ENCODE measurements at places on chromosomes 6 and 20. TPM values are rescaled to one million over a fixed set of nuclear protein-coding genes. Genes with fewer than 3 reads are reported as not detected.
A peak's percentile ranks its signal among the peaks of the same experiment; 100 is the strongest.

GRCh38 chr6:1287103-1287591, 24.8 kb upstream of the FOXQ1 start:
- no peak overlapping the region for H3K27ac ChIP-seq
- H3K27me3 ChIP-seq: no peaks in the 10 kb centered on the region
- H3K4me1 ChIP-seq: no peaks in the 10 kb centered on the region
- H3K4me3 ChIP-seq: no peak overlapping the region
- H3K36me3 ChIP-seq: no peaks in the 10 kb centered on the region

GRCh38 chr20:62501801-62502495, 26.2 kb upstream of the GATA5 start:
- no peak overlapping the region for H3K4me3 ChIP-seq
- no peak overlapping the region for H3K27ac ChIP-seq
- no peaks in the 10 kb centered on the region for H3K36me3 ChIP-seq

- H3K4me3 ChIP-seq: no peak overlapping the region
- no peaks in the 10 kb centered on the region for H3K36me3 ChIP-seq
- H3K27ac ChIP-seq: no peak overlapping the region
Observed at GRCh38 chr20:52342913-52343312, 151.3 kb upstream of the ZFP64 start.

- peaks cover 10% of the 10 kb centered on the region for H3K4me1 ChIP-seq
- H3K27ac ChIP-seq: no peak overlapping the region
- no peaks in the 10 kb centered on the region for H3K27me3 ChIP-seq
- no peak overlapping the region for H3K4me3 ChIP-seq
- no peaks in the 10 kb centered on the region for H3K36me3 ChIP-seq
Observed at GRCh38 chr6:89410231-89410761, 1.8 kb downstream of the RRAGD start.

MYCT1 gene
- not detected for total RNA-seq

- H3K36me3 ChIP-seq: 0 out of 2 replicates have a peak, but pooled peaks cover 14% of the 10 kb centered on the region
- no peak overlapping the region for H3K4me3 ChIP-seq
- H3K27me3 ChIP-seq: no peaks in the 10 kb centered on the region
- no peak overlapping the region for H3K27ac ChIP-seq
- DNase-seq: no peak
Observed at GRCh38 chr20:38092915-38093314, 59.4 kb downstream of the RPRD1B start.

DNA sequence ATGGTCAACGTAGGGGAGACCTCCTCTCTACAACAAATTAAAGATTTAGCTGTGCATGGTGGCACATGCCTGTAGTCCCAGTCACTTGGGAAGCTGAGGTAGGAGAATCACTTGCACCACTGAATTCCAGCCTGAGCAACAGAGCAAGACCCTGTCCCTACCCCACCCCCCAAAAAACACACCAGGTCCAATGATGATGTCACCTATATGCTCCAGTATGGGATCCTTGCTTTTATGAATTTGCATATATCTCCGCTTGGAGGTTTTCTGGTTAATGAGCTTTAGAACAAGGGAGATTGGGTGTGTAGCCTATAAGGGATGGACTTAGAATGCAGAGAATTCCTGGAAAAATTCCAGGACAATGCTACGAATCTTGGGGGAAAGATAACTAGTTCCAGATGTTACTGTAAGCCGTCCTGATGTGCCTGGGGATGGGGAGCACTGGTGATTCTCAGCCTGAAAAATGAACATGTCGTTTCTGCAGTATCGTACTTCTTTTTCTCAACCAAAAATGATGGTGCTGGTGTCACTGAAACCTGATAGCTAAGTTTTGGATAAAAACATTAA, 61.1 kb downstream of the ZBTB2 start:
- peaks cover 45% of the 10 kb centered on the region for H3K36me3 ChIP-seq
- no peak for DNase-seq
- H3K4me1 ChIP-seq: peaks cover 6% of the 10 kb centered on the region

HLA-DRA gene
- total RNA-seq: 4.7 TPM

ANGPT4 gene
- not detected for total RNA-seq

GRCh38 chr6:58419321-58419720, 1101.9 kb downstream of the PRIM2 start:
- H3K27me3 ChIP-seq: no peaks in the 10 kb centered on the region
- H3K4me3 ChIP-seq: no peak overlapping the region
- no peak overlapping the region for H3K27ac ChIP-seq
- no peaks in the 10 kb centered on the region for H3K4me1 ChIP-seq
- DNase-seq: no peak
- H3K36me3 ChIP-seq: no peaks in the 10 kb centered on the region

PBOV1 gene
- not detected for total RNA-seq

- H3K4me1 ChIP-seq: no peaks in the 10 kb centered on the region
- H3K4me3 ChIP-seq: no peak overlapping the region
Observed at GRCh38 chr6:157632821-157633220, 190.2 kb upstream of the SNX9 start.

GRCh38 chr6:89134723-89135122, 11.1 kb upstream of the PM20D2 start:
- no peak overlapping the region for H3K4me3 ChIP-seq
- no peaks in the 10 kb centered on the region for H3K36me3 ChIP-seq
- no peak overlapping the region for H3K27ac ChIP-seq
- 0 out of 2 replicates have a peak, but pooled peaks cover 3% of the 10 kb centered on the region for H3K4me1 ChIP-seq
- no peak for DNase-seq

- no peaks in the 10 kb centered on the region for H3K4me1 ChIP-seq
- no peaks in the 10 kb centered on the region for H3K36me3 ChIP-seq
- no peaks in the 10 kb centered on the region for H3K27me3 ChIP-seq
- H3K4me3 ChIP-seq: no peak overlapping the region
Observed at GRCh38 chr6:15473741-15474161, 189.1 kb downstream of the DTNBP1 start.

GRCh38 chr6:44278774-44279697, 8.8 kb downstream of the TMEM151B start:
- H3K4me3 ChIP-seq: no peak overlapping the region
- no peak for DNase-seq
- H3K27me3 ChIP-seq: peaks cover 11% of the 10 kb centered on the region
- H3K27ac ChIP-seq: no peak overlapping the region

ECT2L gene
- total RNA-seq: not detected

GRCh38 chr20:49445176-49445575, 37.3 kb downstream of the KCNB1 start:
- H3K27ac ChIP-seq: no peak overlapping the region
- DNase-seq: no peak
- no peak overlapping the region for H3K4me3 ChIP-seq
- no peaks in the 10 kb centered on the region for H3K36me3 ChIP-seq
- peaks cover under 1% of the 10 kb centered on the region for H3K27me3 ChIP-seq
- no peaks in the 10 kb centered on the region for H3K4me1 ChIP-seq

C6orf163 gene
- total RNA-seq: 1.5 TPM

GRCh38 chr6:125722886-125723285, 26.5 kb upstream of the HEY2 start:
- no peaks in the 10 kb centered on the region for H3K4me1 ChIP-seq
- H3K36me3 ChIP-seq: no peaks in the 10 kb centered on the region
- no peak overlapping the region for H3K4me3 ChIP-seq
- H3K27me3 ChIP-seq: peaks cover 12% of the 10 kb centered on the region

NT5E gene
- total RNA-seq: 68.2 TPM

FAM209A gene
- total RNA-seq: 0.34 TPM

GRCh38 chr6:105882828-105883227, 203.3 kb upstream of the PRDM1 start:
- DNase-seq: no peak
- H3K36me3 ChIP-seq: no peaks in the 10 kb centered on the region
- H3K27me3 ChIP-seq: no peaks in the 10 kb centered on the region
- H3K4me1 ChIP-seq: no peaks in the 10 kb centered on the region

TRIM15 gene
- 6.5 TPM for total RNA-seq

- DNase-seq: no peak
- H3K36me3 ChIP-seq: peaks cover 23% of the 10 kb centered on the region
- H3K4me3 ChIP-seq: no peak overlapping the region
- H3K4me1 ChIP-seq: peaks cover 8% of the 10 kb centered on the region
Observed at GRCh38 chr20:3751675-3752385, 15.7 kb downstream of the ADISSP start.

- H3K27me3 ChIP-seq: no peaks in the 10 kb centered on the region
- H3K36me3 ChIP-seq: no peaks in the 10 kb centered on the region
- no peak overlapping the region for H3K27ac ChIP-seq
- H3K4me1 ChIP-seq: no peaks in the 10 kb centered on the region
Observed at GRCh38 chr20:32495949-32496348, 89.2 kb downstream of the NOL4L start.

GRCh38 chr6:137230956-137231555, 11.9 kb upstream of the IFNGR1 start:
- no peaks in the 10 kb centered on the region for H3K36me3 ChIP-seq
- DNase-seq: no peak
- peaks cover 14% of the 10 kb centered on the region for H3K4me1 ChIP-seq
- no peaks in the 10 kb centered on the region for H3K27me3 ChIP-seq
- H3K4me3 ChIP-seq: no peak overlapping the region

- no peaks in the 10 kb centered on the region for H3K27me3 ChIP-seq
- H3K4me1 ChIP-seq: peaks cover 48% of the 10 kb centered on the region
- peaks cover 2% of the 10 kb centered on the region for H3K36me3 ChIP-seq
- no peak overlapping the region for H3K4me3 ChIP-seq
- peak overlapping the region; percentile 57 for H3K27ac ChIP-seq
- DNase-seq: no peak
Observed at GRCh38 chr6:158760618-158761250, 58.4 kb downstream of the EZR start.

- H3K36me3 ChIP-seq: peaks cover 3% of the 10 kb centered on the region
- H3K4me1 ChIP-seq: no peaks in the 10 kb centered on the region
- no peak overlapping the region for H3K27ac ChIP-seq
- H3K27me3 ChIP-seq: no peaks in the 10 kb centered on the region
- no peak overlapping the region for H3K4me3 ChIP-seq
Observed at GRCh38 chr6:99434702-99435530, 9.8 kb upstream of the PNISR start.

IL17F gene
- total RNA-seq: not detected

GPX5 gene
- total RNA-seq: not detected

- H3K27ac ChIP-seq: no peak overlapping the region
- H3K36me3 ChIP-seq: 0 out of 2 replicates have a peak, but pooled peaks cover 3% of the 10 kb centered on the region
- peaks cover 6% of the 10 kb centered on the region for H3K4me1 ChIP-seq
- peak overlapping the region; percentile 89 for H3K4me3 ChIP-seq
- peak; percentile 32 for DNase-seq
Observed at GRCh38 chr6:54847799-54848597, 1.4 kb downstream of the FAM83B start.

- H3K4me1 ChIP-seq: peaks cover 5% of the 10 kb centered on the region
- H3K27me3 ChIP-seq: no peaks in the 10 kb centered on the region
- peak; percentile 24 for DNase-seq
- H3K27ac ChIP-seq: no peak overlapping the region
- H3K4me3 ChIP-seq: no peak overlapping the region
- no peaks in the 10 kb centered on the region for H3K36me3 ChIP-seq
Observed at GRCh38 chr6:121770943-121771342, 335.5 kb downstream of the GJA1 start.

PGC gene
- total RNA-seq: 1.2 TPM

CCM2L gene
- 1.4 TPM for total RNA-seq

LRRC1 gene
- 19.8 TPM for total RNA-seq

- DNase-seq: no peak
- no peaks in the 10 kb centered on the region for H3K36me3 ChIP-seq
- no peak overlapping the region for H3K4me3 ChIP-seq
Observed at GRCh38 chr6:40713002-40713719, 126.0 kb upstream of the LRFN2 start.

DNA sequence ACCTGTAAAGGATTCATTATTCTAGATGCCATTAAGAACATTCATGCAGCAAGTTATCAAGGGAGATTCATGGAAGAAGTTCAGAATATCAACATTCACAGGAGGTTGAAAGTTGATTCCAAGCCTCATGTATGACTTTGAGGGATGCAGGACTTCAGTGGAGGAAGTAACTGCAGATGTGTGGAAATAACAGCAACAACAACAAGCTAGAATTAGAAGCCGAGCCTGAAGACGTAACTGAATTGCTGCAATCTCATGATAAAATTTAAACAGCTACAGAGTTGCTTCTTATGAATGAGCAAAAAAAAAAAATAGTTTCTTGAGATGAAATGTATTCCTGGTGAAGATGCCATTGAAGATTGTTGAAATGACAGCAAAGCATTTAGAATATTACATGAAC, 73.3 kb upstream of the NXT1 start:
- no peak for DNase-seq
- H3K4me3 ChIP-seq: no peak overlapping the region
- no peaks in the 10 kb centered on the region for H3K36me3 ChIP-seq
- H3K27ac ChIP-seq: no peak overlapping the region
